COLO829 (cell line): ENCODE measurements at places on chromosomes 11 and 22.
A peak's percentile ranks its signal among the peaks of the same experiment; 100 is the strongest.

DNA sequence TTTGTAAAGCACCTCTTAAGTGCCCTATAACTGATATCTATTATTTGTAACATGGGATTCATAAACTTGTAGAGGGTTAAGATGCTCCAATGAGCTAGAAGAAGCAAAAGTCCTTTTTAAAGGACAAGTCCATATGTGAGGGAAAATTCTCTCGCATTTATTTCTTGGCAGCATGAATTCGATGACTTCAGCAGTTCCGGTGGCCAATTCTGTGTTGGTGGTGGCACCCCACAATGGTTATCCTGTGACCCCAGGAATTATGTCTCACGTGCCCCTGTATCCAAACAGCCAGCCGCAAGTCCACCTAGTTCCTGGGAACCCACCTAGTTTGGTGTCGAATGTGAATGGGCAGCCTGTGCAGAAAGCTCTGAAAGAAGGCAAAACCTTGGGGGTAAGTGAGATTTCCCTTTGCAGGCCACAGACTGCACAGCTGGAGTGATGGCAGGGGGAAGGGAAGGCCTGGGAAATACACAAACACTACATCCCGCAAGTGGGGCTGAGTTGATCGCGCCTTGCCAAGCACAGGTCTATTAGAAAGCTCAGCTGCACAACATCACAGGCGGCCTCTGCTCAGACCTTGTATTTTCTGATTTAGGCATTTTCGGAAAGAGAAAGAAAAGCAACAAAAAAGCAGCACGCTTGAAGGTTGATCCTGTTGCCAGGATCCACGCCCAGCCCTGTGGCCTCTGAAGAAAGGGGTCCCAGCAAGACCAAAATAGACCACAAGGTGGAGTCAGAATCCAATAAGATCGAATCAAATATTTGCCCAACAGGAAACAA is 1.5 kb downstream of the MS4A8 start:
- DNase-seq = no peak

GRCh38 chr11:3865388-3866193 is 10.1 kb downstream of the STIM1 start:
- no peak for DNase-seq

DNA sequence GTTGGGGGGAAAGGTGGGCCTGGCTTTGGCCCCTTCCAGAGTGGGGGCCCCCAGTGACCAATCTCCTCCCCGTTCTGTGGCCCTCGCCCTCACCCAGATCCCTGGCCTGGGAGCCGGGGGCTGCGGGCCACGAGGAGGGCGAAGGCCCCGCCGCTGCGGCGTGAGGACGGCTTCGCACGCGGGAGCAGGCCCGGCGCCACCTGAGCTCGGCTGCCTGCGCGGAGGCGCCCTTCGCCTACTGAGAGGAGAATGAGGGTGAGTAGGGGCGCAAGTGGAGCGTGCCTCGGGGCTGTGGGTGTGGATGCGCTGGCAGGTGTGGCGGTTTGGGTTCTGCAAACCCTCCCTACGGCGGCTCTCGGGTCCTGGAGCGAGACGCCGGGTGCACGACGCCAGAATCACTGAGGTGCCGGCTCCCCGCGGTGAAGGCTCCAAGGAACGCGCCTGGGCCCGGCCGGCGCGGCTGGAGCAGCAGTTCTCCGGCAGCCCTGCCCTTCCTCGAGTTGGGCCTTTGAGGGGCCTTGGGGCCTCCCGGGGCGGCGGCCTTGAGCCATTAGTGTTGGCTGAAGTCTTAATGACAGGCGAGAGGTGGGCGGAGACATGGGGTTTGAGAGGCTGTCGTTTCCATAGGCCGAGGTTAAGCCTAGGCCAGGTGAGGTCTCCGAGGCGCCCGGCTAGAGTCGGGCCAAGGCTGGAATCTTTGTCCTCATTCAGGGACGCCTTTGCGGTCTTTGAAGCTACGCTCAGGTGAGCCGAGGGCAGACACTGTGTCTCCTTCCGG is 65.3 kb downstream of the CTTN start:
- no peak for DNase-seq

DNA sequence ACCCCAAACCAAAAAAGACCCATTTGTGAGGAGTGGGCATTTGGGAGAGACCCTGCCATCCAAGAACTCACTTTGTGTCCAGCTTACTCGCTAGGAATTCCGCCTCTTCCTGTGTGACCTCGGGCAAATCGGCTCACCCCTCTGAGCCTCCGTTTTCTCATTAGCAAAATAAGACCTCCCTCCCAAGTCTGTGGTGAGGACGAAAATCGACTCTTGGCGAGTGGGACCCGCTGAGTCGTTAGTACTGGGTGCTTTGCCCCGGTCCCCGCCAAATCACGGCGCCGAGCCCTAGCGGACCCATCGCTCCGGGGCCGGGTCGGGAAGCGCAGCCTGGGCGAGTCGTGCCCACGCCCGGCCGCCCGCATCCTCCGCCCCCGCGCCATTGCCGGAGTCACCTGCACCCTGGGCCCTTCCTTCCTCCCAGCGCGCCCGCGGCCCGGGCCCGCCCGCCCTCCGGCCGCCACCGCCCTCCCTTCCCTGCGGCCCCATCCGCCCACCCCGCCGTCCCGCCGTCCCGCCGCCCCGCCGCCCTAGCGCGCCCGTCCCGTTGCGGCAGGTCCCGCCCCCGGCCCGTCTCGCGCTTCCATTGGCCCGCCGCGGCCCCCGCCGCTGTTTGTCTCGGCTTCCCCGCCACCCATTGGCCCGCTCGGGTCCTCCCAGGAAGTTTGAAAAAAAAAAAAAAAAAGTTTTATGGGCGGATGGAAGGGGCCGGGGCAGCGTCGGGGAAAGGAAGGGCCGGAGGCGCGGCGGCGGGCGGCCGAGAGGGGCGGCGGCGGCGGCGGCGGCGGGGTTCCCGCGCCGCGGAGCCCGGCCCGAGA is 48.9 kb downstream of the TRIOBP start:
- peak; percentile 80 for DNase-seq

GRCh38 chr11:117814766-117815261 is 9.7 kb downstream of the FXYD2 start:
- DNase-seq = no peak
